ENCODE measurements at places on chromosomes 5 and 9.

DNA sequence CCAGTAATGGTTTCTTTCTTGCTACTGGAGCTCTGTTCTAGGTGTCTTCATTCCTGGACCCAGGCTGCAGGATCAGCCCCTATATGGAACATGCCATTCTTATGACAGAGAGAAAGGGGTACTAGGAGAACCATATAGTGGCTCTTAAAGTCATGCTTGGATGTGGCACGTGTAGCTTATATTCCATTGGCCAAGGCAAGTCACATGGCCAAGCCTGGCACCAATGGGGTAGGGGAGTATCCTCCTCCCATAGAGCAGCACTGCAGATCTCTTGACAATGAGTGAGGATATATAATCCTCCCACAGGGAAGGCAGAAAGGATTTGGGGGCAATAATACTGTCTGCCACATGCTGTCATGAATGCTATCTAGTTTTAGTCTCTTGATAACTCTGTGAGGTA, 193.3 kb downstream of the PALM2AKAP2 start:
- DNase-seq, result no peak

- DNase-seq, result no peak
Observed at GRCh38 chr5:54944364-54944763, 41.0 kb downstream of the ESM1 start.

DNA sequence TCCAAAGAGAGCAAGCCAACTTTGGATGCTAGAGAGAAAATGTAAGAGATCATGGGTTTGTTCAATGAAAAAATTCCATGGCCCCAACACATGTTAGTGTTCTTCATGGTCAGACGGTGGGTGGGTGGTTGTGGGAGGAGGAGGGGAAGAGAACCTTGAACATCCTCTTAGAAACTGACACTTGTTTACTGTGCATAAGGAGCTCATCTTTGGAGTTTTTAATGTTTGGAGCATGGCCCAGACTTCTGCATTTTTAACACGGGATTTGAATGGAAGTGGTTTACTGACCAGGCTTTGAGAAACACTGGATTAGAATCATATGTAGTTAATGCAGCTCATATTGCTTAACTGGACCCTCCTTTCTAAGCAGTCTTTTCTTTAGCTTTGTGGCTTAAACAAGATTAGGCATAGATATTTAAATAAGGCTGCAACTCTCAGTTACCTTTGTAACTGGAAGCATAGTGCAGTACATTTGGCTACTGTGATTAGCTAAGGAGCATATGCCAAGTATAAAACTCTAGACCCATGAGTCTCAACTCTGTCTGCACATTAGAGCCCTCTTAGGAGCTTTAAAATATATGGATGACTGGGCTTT, 60.1 kb downstream of the FOCAD start:
- no peak for DNase-seq

GRCh38 chr5:42483472-42484154, 60.4 kb downstream of the GHR start:
- DNase-seq, result no peak

DNA sequence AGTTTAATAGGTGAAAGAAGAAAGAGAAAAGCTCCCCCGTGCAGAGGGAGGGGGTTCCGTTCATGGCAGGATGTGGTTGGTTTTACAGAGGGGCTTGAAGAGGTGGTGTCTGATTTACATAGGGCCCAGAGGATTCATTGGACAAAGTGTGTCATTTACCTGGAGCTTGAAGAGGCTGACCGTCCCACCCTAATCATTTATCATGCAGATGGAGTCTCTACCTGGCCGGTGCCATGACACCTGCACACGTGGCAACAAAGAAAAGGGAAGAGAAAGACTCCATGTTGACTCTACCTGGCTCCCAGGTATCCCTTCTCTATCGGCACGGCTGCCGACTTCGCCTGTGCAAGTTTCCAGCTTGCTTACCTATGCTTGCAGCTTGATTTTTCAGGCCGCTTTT, 35.3 kb upstream of the PRRC2B start:
- DNase-seq, result no peak

GRCh38 chr9:94153905-94154304, 69.6 kb downstream of the PTPDC1 start:
- DNase-seq, result no peak

DNA sequence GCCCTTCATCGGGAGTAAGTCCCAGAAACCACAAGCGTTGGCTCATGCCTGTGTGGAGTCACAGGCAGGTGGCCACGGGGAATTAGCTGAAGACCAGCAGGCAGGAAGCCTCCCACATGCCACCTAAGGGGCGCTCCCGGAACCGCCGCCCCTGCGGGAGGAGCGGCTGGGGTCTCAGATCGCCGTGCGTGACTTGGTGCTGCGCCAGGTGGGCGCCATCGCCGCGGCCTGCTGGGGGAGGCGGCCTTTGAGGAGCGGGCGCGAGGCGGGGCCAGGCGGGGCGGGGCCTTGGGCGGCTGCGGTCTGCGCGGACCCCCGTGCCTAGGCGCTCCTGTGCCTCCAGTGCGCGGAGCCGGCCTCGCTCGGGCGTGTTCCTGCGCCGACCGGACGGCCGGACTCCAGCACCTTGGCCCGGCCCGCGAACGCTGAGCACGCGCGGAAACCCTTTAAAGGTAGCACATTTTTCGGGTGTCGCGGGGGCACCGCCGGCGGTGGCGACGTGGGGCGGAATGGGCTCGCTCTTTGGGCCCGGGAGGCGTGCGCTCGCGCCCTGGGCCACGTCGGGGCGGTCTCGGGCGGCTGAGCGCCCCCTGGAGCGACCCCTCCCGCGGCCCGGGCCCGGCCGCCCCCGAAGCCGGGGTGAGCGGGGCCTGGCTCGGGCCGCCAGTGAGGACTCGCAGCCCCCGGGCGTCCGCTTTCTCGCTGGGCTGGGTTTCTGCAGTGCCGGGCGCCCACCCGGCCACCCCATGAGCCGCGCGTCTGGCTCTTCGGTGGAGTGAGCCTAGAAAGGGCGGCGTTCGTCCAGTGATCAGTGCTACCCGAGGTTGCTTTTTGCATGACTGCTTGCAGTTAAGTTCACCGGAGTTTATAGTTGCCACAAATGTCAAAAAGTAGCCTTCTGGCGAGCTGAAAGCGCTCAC, 24.5 kb downstream of the LECT2 start:
- DNase-seq, result no peak

DNA sequence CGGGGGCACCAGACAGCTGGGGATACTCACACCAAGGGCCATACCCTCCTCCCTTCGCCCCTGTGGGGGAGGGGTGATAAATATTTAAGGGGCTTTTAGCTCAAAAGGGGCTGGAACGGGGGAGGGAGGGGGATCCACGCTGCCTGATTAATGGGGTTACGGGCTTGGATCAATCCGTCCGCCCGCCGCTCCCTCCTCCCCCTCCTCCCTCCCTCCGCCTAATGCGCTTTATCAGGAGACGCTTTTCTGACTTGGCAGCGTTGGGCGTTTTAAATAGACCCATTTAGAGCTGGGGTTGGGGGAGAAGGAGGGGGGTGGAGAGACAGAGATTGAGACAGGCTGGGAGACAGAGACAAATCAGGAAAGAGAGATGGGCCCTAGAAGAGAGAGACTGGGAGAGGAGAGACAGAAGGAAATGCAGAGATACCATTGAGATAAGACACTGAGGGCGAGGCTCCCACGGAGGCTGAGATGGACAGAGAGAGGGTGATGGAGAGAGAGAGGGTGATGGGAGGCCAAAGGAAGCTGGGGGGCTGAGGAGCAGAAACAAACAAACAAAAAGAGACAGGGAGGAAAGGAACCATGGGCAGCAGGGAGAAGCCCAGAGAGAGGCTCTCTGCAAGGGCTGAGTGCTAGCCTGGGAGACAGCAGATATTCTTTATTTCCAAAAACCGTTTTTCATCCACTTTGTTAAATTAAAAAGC, 10.3 kb downstream of the CNTFR start:
- DNase-seq, result no peak

- DNase-seq, result no peak
Observed at GRCh38 chr9:34633851-34634550, 3.6 kb downstream of the SIGMAR1 start.

DNA sequence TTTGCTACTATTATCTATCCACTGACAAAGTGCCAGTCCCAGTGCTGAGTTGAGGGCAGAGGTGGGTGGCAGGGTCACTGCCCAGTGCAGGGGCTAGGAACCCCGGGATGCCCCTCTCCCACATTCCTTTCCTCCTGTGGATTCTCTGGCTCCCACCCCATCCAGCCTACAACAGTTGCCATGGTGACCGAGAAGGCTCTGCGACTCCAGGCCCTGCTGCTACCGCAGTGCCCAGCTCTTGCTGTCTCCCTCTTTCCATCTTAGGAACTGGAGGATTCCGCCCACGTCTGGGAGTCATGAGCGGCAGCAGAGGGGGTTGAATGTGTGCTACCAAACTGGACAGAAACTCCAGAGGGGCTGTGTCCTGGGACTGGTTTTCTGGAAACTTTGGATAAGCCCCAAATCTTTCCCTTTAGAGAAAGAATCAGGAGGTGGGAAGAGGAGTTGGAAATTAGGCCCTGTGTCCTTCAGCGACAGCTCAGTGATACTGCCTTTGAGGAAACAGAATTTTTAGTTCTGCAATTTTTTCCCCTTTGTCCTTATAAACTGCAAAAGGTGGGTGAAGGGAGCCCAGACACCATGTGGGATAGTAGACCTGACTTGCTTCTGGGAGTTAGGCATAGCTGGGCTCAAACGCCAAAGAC, 20.7 kb upstream of the C5orf47 start:
- DNase-seq, result no peak

- no peak for DNase-seq
Observed at GRCh38 chr9:112422417-112423148, 42.7 kb downstream of the HSDL2 start.

DNA sequence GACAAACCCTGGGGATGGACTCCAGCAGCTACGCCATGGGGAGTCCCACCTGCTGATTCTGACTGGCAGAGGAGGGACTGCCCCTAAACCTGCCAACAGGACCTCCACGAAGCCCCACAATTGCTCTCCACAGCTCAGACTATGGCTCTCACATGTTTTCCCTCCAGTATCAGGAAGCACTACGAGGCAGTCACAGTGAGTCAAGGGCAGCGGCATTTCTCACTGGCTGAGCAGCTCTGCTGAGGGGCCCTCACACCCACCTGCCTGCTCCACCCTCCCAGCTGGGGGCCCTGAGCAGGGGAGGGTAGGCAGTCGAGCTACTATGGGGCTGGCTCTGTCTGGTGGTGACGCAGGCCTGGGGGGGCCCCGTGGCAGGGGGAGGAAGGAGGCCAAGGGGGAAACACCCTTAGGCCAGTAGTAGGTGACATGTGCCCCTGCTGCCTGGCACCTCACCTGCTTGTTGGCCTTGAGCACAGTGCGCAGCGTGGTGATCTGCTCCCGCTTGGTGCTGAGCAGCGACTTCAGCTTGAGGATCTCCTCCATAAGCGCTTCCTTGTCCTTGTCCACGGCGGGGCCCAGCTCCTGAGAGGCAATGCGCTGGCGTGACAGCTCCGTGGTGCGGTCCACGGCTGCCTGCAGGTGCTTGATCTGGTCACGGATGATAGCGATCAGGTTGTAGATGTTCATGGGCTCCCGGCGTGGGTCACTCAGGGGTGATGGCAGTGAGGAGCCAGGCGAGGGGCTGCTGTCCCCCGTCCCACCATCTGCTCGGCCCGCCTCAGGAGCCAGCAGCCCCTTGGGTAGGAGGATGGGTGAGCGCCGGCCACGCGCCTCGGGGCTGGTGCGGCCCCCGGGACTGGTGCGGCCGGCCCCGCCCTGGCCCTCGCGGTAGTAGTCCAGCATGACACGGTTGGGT, 46.3 kb downstream of the BICD2 start:
- DNase-seq, result no peak

DNA sequence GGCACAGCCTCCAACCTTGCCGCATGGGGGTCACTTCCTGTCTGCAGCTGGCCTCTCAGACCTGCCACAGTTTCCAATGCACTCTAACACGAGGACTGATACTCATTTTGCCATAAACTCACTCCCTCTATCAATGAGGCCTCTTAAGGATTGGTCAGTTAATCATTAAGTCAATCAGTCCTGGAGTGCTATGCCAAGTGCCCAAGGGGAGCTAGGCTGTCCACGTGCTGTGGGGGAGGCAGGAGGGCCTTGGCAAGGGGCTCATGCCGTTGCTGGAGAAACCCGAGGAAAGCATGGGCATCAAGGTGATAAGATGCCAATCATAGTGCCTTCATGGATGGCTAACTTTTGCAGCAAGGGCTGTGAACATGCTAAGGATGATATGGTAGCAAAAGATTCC, 1.7 kb upstream of the ALDH1B1 start:
- no peak for DNase-seq

DNA sequence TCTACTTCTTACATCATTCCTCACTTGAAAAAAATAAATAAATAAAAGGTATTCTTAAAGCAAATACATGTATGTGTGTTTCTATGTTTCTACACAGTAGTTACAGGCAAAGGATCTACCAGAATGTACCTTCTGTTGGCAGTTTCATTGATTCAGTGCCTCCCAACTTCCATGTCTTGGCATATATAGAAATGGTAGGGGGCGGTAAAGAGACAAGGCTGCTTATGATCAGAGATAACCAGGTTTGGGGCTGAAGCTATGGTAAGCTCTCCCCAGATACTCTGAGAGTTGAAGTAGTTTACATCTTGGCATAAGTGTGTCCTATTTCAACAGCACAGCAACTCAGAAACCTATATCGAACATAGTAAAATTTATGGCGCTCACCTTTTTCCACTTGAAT, 1075.4 kb upstream of the C9orf72 start:
- no peak for DNase-seq

DNA sequence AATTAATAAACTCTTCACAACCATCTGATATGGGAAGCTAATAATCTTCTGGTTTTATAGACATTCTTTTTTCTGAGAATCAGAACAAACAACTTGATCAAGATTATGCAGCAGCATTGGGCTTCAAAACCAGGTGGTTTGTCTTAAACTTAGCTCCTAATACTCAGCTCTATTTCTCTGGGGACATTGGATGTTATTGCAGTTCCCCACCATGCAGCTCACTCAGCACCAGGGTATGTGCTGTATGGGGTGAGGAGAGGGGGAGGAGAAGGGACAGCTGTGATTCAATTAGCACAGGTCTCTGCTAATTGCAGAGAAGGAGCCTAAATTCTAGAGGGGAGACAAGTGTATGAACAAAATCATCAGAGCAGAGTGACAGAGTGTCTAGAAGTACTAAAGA, 210.7 kb upstream of the TNC start:
- DNase-seq, result no peak

- no peak for DNase-seq
Observed at GRCh38 chr5:145587710-145588109, 247.4 kb downstream of the PRELID2 start.

GRCh38 chr5:80146046-80146445, 109.8 kb downstream of the SERINC5 start:
- no peak for DNase-seq

GRCh38 chr5:147223948-147224791, 10.7 kb upstream of the STK32A start:
- no peak for DNase-seq

DNA sequence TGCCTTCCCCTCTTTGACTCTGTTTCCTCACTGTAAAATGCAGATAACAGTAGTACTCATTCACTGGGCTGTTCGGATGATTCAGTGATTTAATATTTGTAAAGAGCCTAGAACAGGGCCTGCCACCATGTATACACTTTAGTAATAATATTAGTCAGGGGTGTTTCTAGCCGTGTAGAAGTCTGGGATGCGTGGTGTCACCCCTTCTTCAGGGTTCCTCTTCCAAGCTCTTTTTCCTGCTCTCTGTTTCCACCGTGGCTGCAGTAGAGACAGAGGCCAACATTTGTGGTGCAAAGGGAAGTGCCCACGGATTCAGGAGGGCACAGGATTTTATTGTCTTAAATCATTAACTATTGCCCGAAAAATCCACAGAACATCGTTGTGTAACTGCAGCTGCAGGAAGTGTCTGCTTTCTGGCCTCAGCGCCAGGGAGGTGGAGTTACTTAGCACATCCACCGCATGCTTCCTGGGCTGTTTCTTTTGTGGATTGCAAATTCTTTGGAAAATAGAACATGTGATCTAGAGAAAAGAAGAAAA, 61.7 kb downstream of the TRIO start:
- DNase-seq, result no peak

All from GM12864 (cell line).